ENCODE measurements at places on chromosomes 1 and 21.

GRCh38 chr21:44751186-44751798 lies 39.9 kb upstream of the TSPEAR start:
- no peak for DNase-seq

GRCh38 chr1:117017062-117017461 lies 15.5 kb downstream of the CD101 start:
- DNase-seq: no peak

DNA sequence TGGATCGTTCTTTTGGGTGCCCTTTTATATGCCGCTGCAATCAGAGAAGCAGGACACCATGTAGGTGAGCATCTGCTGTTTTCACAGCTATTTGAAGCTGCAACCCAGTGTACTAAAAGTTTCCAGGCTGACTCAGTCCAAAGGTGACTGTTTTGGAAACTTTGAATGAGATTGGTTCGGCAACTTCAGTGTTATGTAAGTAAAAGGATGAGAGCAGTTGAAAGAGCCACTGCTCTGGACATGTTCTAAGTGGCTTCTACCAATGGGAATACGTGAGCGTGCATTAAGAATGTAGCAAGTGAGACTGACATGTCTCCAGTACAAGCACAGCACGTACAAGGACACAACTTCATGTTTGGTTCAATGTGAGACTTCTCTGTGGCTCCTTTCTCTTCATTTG lies 55.6 kb downstream of the DDR2 start:
- DNase-seq: no peak

DNA sequence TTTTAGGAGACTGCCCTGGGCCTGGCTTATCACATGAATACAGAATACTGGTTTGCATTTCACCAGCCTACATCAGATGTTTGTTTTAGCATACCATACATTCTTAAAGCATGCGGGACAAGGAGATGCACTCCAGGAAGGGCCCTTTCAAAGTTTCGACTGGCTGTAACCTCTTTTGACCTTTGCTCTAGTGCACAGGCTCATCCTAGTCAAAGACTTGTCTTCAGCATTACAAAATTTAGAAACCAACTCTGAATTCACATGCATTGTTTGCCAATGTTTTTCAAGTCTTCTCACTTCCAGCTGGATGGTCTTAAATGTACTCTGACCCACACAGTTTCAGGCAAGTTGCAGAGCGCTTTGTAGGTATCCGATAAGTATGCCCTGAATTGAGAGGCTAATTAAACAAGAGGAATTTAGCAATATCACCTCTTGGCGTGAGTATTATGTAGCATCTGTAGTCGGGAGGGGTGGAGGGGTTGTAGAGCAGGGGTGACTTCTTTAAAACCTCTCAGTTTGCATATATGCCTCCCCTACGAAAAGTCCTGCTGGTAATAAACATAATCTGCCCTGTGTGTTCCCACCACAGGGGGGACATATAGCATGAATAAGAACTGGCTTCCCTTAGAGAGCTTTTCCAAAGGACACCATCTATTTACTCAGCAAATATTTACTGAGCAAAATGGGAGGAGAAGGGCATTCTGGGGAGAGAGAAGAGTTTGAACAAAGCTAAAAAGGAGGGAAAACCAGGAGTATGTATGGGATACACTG lies 24.4 kb upstream of the AHCYL1 start:
- no peak for DNase-seq
